Globus pallidus (tissue), 1 donor: ENCODE measurements at places on chromosomes 5 and 9.
A peak's percentile ranks its signal among the peaks of the same experiment; 100 is the strongest.

DNA sequence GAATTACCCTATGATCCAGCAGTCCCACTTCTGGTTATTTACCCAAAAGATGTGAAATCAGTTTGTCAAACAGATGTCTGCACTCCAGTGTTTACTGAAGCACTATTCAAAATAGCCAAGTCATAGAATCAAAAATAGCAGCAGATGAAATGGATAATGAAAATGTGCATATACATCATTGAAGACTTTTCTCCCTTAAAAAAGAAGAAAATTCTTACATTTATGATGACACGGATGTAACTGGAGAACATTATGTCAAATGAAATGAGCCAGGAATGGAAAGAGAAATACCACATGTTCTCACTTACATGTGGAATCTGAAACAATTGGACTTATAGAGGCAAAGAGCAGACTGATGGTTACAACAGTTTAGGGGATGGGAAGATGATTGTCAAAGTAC, 21.5 kb upstream of the PLEKHG4B start:
- no peak for DNase-seq

DNA sequence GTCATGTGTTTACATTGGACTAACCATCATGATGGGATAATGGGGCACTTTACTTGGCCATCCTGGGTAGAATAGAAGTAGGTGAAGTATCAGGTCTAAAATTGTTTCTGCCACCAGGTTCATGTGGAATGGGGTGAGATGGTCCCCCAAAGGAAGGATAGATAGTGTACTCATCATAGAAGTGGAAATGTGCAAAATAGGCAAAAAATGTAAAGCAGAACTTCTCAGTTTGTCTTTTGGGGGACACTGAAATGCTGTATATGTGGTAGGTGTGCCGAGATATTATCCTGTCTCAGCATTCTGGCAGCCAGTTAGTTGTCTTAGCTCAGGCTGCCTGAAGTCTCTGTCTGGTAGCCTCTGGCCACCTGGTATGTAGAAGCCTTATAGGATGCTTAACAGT, 107.6 kb downstream of the FOCAD start:
- DNase-seq, result no peak

GRCh38 chr5:81513473-81513872, 119.5 kb upstream of the ACOT12 start:
- no peak for DNase-seq

- DNase-seq, result no peak
Observed at GRCh38 chr5:159017786-159018185, 81.9 kb downstream of the EBF1 start.

DNA sequence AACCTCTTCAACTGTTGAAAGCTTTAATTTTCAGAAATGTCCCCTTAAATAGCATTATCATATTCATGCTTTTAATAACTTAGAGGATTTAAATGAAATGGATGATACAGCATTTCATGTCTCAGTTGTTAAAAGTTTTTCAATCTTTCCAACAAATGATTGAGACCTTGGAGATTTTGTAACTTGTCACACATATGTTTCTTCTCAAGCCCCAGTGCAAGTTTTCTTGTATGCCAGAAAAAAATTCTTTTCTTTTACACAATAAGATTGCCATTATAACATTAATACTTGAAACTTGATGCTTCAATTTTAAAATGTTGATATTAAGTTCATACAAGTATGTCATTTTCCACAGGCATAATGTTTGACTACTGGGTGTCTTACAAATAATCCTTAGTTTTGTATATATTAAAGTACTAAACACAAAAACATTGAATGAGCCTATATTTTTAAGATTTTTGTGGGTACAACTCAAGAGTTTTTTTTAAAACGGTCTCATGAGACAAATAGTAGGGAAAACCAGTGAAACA, 124.5 kb downstream of the AGTPBP1 start:
- no peak for DNase-seq

DNA sequence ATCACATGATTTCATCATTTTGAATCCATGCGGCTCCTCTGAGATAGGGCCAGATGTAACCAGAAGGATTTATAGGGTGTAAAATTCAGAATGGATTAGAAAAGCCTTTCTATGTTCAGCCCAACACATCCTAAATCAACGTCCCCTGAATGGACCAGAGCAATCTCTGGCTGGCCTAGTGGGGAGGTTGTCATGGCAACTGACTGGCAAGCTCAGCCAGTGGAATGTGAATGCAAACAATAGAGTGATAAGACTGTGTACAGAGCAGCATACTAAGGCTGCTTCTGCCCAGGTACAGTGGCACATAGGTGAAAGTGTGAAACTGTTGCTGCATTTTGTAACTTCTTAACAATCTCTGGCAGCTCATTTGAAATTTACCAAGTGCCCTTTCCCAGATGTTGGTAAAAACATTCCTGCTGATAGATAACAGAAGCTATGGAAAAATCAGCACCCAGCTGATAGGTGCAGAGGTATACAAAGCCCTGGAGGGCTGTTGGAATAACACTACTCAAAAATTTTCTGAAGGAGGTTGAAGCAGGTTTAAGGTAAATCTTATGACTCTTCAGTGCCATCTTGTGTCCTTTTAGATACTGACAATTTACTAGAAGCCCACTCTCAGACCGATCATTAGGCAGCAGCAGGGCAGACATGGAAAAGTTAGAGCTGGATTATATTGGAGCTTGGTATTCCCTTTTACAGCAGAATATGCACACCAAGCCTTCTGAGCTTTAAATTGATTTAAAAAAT, 267.2 kb downstream of the RAB3C start:
- peak; percentile 26 for DNase-seq
